Activated CD8-positive, alpha-beta T cell treated with anti-CD3 and anti-CD28 coated beads for 36 hours (primary cell): ENCODE measurements at places on chromosomes 13 and 19. TPM values are rescaled to one million over a fixed set of nuclear protein-coding genes. Genes with fewer than 3 reads are reported as not detected.

TEX101 gene
- not detected for total RNA-seq

LGALS7 gene
- total RNA-seq = not detected

ZNF837 gene
- 1.5 TPM for total RNA-seq

KLK15 gene
- total RNA-seq = not detected

STK24 gene
- 118 TPM for total RNA-seq

CGB2 gene
- not detected for total RNA-seq

ATP7B gene
- 1.1 TPM for total RNA-seq

DNA sequence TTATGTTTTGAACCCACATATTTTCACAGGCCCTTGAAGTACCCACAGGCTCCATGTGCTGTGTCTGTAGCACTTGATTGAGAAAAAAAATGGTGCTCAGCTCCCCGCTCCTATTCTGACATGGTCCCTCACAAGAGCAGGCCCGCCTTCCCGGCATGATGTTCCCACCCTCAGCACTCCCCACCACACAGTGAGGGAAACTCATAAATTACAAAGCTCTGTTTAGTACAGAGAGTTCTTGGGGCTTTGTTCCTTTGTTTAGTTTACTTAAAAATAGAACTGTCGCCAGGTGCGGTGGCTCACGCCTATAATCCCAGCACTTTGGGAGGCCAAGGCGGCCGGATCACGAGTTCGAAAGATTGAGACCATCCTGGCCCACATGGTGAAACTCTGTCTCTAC is 25.9 kb upstream of the ABCC4 start:
- no peak for DNase-seq

DNA sequence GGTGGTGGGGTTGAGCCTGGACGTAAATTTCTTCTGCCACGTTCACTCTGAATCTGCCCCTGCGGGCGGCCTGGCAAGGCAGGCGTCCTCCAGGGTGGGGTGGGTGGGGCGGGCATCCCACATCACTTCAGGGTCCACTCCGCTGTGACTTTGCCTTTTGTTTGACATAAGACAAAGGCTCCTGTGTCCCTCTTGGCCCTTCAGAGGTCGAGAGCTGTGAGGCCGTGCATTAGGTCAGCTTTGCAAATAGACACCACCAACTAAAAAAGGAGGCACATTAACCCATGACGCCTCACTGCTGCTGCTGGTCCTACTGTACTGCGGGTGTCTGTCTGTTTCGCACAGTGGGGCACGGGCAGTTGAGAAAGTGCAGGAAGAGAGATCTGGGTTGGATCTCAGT is 10.5 kb upstream of the ZNF536 start:
- DNase-seq = no peak

DNA sequence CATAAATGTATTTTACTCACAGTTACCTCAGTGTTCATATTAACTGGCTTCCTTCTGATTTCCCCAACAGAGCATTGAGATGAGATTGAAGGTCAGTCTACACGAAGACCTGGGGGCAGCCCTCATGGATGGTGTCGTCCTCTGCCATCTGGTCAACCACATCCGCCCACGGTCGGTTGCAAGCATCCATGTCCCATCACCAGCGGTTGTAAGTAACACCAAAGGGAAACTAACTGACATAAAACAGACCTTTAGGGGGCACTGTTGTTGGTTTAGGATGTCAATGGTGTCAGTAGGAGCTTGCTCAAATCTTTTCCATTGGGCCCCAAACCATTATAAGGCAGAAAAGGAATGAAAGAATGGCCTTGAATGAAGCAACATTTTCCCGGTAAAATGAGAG is 68.2 kb downstream of the ESD start:
- peak; percentile 66 for DNase-seq

DNA sequence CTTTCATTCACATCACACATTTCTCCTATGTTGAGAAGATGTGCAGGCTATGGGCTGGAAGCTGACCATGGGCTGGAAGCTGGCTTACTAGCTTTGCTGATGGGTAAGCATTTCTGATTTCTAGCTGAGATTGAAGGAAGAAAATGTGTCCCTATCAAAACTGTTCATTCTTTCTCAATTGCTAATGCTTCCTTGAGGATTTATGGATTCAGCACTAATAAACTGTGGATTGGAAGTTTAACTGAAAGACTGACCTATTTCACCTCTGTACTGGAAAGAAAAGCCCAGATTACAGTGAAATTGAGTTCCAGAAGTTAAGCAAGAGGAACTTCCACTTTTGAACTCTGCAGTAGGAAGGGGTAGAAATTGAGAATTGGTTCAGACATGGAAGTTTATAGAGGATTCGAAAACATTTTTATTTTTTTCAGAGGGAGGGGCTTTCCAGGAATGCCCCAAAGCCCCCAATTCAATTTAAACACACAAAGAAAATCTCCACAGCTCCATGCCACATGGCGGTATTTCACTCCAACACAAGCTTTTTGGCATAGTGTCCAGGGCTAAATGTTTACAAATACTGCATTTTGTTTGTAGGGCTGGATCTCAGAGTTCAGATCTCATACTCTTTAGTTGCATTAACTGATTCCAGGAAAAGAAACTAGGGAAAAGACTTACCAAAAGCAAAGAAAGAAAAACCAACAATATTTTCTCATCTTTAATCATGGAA is 61.2 kb upstream of the ARGLU1 start:
- no peak for DNase-seq

- DNase-seq = no peak
Observed at GRCh38 chr13:33694546-33694945, 123.4 kb upstream of the RFC3 start.

DNA sequence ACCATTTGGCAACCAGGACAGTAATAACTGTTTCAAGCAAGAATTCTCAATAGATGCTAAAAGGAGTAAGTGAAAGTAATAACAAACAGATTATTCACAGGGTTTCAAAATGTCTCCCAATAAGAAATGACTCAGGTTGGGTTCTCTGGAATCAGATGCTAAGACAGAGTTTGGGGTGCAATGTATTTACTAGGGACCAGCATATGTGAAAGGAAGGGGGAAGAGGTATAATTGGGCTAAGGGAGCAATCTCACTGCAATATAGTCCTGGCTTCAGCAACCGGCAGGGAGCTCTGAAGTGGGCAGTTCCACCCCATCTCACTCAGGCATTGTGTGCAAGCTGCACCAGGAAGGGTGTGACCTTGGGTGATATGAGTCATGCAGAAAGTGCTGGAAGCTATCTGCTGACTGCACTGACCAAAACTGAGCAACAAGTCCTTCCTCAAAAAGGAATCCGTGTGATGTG is 23.4 kb downstream of the ZDHHC20 start:
- DNase-seq = peak; percentile 50

DNA sequence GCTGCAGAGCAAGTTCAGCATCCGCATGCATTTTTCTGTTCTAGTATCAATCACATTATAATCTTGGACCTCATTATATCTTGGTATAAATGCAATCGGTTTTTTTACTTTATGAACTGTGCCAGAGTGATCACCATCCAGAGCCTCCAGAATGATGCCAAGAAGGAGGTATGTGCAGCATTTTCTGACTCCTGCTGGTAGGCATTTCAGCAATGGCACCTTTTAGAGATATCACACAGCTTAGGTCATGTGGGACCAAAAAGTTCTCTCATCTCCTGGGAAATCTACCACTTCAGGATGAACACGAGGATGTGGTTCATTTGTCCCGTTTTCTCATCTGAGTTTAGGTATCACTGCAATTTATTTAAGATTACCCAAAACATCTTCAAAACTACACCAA is 220.4 kb downstream of the VWA8 start:
- DNase-seq = no peak

DNA sequence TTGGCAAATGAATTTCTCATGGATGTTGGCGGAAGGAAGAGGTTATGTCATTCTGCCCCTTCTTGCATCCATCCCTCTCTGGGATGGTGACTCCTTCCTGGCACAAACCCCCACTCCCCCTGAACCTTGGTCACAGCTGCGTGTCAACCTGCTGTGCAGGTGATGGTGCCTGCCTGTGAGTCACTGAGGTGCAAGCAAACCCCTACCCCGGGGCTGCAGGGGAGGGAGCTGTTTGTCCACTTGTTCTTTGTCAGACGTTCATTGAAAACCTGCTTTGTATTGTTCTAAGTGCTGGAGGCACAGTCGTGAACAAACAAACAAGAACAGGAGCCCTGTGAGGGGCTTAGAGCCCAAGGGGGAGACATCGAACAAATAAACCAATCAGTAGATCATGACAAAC is 2.0 kb upstream of the GAPDHS start:
- DNase-seq = no peak

- DNase-seq = no peak
Observed at GRCh38 chr19:16303755-16304154, 20.9 kb upstream of the KLF2 start.

GRCh38 chr19:11375143-11375948 is 880 bp downstream of the SWSAP1 start:
- DNase-seq = peak; percentile 91

DNA sequence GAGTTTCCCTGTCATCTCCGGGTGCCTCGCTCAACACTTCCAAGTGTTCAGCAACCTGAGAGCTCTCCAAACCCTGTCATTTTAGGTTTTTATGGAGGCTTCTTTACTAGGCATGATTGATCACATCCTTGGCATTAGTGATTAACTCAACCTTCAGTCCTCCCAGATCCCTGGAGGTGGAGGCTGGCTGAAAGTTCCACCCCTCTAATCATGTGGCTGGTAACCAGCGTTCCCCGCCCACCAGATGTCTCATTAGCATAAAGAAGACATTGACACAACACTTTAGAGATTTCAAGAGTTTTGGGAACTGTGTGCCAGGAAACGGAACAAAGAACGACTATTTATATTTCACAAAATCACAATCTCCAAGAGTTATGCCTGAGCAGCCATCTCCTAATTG is 71.1 kb upstream of the RGCC start:
- DNase-seq = no peak

DNA sequence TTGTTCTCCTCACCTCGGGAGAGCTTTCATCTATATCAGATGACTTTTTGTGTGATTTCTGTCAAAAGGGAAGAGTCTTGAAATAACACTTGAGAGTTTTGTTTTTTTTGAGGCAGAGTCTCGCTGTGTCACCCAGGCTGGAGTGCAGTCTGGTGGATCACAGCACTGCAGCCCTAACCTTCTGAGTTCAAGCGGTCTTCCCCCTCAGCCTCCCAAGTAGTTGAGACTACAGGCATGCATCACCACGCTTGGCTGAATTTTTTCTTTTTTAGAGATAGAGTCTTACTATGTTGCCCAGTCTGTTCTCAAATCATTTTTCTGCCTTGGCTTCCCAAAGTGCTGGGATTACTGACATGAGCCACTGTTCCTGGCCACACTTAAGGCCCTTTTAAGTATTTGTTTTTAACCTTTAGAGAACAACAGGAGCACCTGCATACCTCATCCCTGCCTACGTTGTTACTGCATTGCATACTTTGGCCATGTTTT is 11.4 kb downstream of the NDFIP2 start:
- peak; percentile 45 for DNase-seq

- DNase-seq = peak; percentile 57
Observed at GRCh38 chr13:36819739-36820090, 693 bp downstream of the RFXAP start.

- no peak for DNase-seq
Observed at GRCh38 chr19:16403151-16403977, 68.4 kb downstream of the EPS15L1 start.

- DNase-seq = no peak
Observed at GRCh38 chr13:110201114-110201513, 105.8 kb downstream of the COL4A1 start.

DNA sequence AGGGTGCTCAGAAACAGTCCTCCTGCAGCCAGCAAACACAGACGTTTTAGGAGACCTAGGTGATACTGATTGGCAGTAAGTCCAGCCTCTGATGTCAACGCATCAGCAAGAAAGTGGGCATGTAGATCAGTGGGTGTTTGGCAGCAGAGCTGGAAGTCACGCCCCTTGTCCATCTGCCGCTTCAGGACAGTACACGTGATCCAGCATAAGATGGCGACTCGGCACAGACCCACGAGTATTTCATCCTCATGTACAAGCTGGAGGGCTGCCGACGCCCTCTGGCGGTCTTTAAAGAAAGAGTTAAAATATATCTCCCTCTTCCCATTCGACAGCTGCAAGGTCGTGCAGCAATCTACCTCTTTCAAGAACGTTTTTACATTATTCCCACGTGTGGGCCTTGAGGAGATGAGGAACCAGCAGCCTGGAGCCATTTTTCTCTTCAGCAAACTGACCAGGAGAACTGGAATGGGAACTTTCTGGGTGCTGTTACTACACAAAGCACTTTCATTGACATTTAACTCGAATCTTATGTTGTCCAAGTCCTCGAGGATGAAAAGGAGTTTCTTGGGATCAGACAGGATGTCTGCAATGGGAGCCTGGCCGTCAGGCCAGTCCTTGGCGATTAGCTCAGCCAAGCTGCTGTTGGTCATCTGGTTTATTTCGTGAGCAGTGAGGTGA is 22.3 kb downstream of the NLRP11 start:
- DNase-seq = peak; percentile 78
